Activated CD8-positive, alpha-beta T cell treated with anti-CD3 and anti-CD28 coated beads for 36 hours (primary cell): ENCODE measurements at places on chromosomes 4 and X. TPM values are rescaled to one million over a fixed set of nuclear protein-coding genes. Genes with fewer than 3 reads are reported as not detected.

- peak; percentile 75 for DNase-seq
Measured at GRCh38 chrX:19824603-19825002, 62.8 kb downstream of the SH3KBP1 start.

WFS1 gene
- 1.8 TPM for total RNA-seq

- DNase-seq, result peak; percentile 54
Measured at GRCh38 chr4:125314676-125315575, at the start of gene FAT4. Gene FAT4 (plus strand): TSS chr4:125314955. CDS start chr4:125316412, 1,457 bp downstream.

DNA sequence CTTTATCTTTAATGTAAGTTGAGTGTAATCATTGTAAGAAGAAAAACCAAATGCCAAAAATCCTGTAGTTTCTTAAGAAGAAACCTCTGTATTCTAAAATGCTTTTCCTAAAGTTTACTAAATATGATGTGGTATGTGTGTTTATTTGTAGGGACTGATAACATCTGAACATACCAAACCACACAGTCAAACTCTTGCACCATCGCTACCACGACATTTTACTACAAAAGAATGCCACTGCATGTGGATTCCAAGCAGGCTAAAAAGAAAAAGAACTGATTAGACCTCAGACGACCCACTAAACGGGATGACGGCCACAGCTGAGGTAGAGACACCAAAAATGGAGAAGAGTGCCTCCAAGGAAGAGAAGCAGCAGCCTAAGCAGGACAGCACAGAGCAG lies 46.1 kb downstream of the LAS1L start:
- DNase-seq, result no peak

DNA sequence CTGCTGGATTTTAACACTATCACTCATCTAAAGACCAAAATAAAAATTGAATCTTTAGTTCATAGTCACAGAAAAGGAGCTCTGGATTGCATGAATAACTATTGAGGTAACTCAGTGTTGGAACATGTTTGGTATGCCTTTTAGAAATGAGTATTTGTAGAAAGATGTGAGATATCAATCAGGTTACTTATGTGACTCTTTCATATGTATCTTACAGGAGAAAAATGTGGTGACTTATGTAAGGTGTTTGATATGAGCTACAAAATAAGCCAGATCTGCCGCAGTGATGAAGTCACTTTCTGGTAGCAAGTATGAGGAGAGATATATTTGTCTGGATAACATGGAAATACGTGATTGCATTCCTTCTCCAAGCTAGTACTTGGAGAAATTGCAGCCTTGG lies 1653.3 kb upstream of the PCDH7 start:
- no peak for DNase-seq

DNA sequence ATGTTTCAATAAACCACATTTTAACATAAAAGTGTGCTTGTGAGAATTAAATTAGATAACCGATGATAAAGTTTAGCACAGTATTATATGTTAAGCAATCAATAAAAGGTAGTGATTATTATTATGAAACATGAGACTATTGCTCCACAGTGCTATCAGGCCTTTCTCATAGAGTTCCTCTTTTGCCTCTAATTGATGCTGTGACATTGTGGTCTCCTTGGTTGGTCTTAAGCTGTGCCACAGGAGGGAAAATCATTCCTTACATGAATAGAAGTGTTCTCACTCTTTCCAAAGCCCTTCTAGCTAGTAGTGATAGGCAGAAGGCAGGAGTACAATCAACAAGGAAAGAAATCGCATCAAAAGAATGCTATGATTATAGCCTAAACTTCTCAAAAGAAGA lies 9.2 kb upstream of the PDHA2 start:
- no peak for DNase-seq

DNA sequence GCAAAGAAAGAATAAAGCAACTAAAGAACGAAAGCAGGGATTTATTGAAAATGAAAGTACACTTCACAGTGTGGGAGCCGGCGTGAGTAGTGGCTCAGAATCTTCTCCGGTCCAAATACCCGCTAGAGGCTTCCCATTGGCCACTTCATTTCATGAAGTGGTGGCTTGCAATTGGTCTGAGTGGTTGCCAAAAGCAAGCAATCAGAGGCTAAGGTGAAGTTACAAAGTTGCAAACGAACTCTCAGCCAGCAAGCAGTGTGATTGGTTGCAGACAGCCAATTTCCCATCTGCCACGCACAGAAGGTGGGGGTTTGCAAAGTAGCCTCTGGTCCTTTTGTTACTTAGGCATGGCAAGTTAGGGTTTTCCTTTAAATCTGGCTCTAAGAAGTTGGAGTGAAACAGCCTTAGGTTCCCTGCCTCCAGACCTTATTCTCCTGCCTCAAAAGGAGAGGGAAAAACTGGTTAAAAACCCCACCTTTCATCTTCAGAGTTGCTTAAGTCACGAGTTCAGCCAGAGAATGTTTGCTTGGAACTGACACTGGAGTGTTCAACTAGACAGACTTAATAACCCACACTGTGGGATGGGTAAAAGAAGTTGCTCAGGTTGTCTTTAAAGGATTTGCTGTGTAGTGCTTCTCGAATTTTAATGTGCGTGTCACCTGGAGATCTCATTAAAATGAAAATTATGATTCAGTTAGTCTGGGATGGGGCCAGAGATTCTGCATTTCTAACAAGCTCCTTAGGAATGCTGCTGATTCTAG lies 6.9 kb upstream of the CLOCK start:
- peak; percentile 23 for DNase-seq

GRCh38 chrX:104306180-104306579 lies 51.4 kb upstream of the ESX1 start:
- DNase-seq, result no peak

UGT2B15 gene
- not detected for total RNA-seq

GABRG1 gene
- total RNA-seq, result not detected

DNA sequence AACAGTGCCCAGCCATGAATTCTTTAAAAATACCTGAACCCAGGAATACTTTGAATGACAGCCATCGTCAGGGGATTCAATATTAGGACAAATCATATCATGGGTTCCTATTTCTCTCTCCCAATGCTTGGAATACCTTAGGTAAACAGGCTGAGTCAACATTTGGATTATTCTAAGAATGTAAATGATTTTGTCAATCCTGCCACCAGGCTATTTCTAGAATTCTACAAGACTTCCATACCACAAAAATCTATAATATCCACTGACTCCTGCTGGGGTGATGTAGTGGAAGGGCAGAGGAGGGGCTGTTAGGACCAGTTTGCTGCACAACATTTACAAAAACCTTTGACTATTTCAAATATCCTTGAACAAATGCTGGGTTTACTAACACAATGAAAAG lies 65.2 kb downstream of the IGFBP7 start:
- DNase-seq, result no peak

GRCh38 chrX:133985164-133985966 lies at the start of gene GPC3:
Gene GPC3 (minus strand): TSS chrX:133985594.
- peak; percentile 34 for DNase-seq
